ENCODE measurements at places on chromosomes 4 and X. TPM values are rescaled to one million over a fixed set of nuclear protein-coding genes. Genes with fewer than 3 reads are reported as not detected.

DNA sequence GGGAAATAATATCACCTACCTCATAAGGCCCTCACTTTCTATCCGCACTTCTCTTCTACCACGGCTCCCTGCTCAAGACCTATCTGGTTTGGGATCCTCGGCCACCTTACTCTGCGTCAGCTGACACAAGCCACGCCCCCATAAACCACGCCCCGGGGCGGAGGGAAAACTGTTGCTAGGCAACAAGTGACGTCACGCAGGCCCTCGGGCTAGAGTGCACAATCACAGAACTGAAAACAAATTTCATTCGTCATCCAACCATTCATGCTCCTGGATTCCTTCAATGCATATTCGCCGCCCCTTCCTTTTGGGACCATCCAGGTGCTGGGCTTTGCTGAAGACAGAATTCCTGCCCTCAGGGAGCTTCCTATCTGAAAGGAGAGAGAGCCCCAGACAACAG lies 66.3 kb downstream of the SMC1A start:
- no peak for DNase-seq

DNA sequence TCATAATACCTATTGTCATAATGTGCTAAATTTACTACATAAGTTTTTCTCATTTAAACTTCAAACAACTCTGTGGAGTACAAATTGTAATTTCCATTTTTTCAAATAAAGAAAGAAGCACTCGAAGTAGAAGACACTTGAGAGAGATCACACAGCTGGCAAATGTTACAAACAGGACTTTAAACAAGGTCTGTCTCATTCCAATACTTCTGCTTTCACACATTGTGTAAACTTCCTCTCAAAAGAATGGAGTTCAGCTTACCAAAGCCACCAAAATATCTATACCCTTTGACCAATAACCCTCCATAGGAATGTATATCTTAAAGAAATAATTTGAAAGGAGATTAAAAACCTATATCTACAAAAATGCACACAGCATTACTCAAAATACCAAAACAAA lies 88.3 kb downstream of the OPHN1 start:
- no peak for DNase-seq

DNA sequence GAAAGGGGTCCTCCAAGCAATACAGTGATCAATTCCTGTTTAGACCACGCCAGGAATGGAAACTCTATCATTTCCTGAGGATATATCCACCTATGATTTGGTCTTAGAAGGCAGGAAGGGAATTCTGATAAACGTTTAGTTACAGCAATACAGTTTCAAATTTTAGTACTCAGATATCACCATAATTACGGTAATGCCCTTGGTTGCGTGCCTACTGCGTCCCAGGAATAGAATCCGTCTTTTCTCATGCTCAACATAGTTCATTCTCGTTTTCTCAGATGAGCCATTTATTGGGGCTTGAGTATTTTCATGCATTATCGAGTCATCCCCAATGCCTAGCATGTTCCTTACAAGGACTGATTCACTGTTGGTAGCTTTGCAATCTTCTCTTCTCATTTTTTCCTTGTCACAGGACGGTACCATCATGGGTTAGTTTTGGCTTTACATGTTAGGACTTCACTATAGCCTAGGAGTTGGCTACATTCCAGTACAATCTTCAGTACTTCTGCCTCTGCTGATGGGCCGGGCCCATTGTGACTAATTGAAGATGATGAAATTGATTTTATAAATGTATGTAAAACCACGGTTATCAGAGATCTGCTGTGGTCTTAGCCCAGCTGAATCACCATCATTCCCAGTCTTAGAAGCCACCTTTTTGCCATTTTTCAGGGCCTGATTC lies 4.4 kb upstream of the PRKX start:
- DNase-seq = no peak

Gene OTUD5
- 34.3 TPM for polyA plus RNA-seq

Gene MAGEA2B
- polyA plus RNA-seq = not detected

Measured in muscle of back (tissue), 13 donors.